ENCODE measurements at places on chromosomes 12 and 14. TPM values are rescaled to one million over a fixed set of nuclear protein-coding genes. Genes with fewer than 3 reads are reported as not detected.

DNA sequence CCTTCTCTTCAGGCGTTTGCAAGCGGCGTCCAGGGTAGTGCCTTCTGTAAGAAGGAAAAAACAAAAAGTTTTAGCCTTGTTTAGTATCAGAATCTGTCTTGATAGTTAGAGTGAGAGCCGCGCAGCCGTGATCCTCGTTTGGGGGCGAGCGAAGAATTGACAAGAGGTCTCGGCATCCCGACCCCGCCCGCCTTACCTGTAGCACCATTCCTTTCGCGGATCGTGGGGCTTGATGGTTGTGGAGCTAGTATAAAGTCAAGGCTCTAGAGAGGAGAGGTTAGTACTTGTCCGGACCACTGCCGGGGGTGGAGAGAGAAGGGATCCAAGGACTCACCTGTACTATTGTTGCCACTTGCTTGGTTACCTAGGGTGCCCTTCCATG, 494 bp downstream of the TMTC3 start:
- DNase-seq, result no peak

DNA sequence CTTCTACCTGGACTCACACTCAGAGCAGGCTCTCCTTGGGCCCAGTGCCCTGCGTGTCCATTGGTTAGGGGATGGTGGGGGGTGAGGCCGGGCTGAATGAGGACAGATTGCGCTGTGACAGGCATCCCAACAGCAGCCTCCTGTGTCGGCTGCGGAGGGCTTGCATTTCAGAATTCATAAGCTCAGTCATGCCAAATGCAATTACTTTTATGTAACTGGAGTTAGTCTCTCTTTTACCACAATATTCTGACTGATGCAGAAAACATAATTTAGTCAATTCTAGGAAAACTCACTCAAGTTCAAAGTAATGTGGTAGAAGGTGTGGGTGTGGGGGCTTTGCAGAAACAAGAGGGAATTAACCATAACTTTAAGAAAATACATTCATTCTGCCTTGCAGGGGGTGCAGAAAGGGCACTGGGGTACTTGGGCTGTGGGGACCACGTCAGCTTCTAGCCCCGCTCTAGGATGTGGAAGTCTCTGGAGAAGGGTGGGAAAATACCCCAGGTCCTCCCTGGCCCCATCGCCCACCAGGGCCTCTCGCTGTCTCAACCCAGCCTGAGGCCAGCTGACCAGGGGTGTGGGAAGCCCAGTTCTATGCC, 257.7 kb downstream of the ADGRD1 start:
- no peak for DNase-seq

DNA sequence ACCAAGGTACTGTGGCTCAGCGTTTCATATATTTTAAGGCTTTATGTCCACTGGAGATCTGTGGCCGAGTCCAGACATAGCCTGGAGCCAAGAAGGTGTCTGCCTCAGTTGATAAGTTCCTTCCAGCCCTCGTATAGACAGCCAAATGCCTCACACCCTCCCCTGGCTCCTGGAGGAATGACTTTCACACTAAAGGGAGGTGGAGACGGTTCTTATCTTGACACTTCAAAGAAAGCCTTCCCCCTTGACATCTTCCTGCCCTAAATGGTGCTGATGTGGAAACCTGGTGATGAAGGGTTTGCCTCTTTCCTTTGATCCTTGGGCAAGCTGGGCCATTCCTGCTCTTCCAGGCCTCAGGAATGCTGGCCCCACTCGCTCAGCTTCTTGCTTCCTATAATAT, 474.8 kb upstream of the TBX3 start:
- DNase-seq, result no peak

DNA sequence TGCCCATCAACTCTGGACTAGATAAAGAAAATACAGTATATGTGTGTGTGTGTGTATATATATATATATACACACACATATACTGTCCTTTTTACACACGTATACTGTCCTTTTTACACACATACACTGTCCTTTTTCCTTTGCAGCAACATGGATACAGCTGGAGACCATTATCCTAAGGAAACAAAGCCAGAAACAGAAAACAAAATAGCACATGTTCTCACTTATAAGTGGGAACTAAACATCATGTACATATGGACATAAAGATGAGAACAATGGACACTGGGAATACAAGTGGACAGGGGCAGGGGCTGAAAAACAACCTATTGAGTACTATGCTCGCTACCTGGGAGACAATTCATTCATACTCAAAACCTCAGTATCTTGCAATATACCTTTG, 23.7 kb downstream of the VDR start:
- no peak for DNase-seq

- no peak for DNase-seq
Observed at GRCh38 chr12:12635651-12636050, 24.0 kb downstream of the CREBL2 start.

DNA sequence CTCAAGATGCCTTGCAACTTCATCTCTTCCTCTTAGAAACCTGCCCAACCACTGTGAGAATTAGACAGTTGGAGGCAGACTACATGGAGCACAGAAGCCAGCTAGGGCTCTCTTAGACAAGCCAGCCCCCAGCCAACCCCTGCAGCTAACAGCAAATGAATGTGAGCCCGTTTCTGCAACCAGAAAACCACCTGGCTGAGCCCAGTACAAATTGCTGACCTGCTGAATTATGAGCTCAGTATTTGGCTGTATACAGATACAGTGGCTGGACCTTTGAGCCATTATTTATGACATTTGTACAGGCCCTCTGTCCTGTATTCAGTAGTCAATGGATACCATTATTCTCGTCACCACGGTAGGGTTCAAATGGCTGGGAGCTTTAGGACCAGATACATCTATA, 112.9 kb downstream of the TBX5 start:
- no peak for DNase-seq

DNA sequence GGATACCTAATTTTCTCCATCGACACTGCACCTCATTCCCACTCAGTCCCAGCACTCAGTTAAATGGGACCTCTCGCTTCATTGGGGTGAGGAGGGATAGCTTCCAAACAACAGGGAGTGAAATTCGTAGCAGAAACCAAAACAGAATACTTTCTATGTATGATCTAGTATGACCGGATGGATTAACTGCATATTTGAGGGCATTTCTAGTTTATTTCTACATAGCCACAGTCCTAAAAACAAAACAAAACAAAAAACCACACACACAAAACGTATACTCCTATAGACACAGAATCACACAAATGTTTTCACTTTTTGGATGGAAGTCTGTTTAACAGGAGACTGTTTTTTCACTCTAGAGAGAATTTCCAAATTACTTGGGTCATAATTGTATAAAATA, 307.5 kb upstream of the FKBP4 start:
- no peak for DNase-seq

HAL gene
- total RNA-seq, result 0.94 TPM

FLRT2 gene
- total RNA-seq, result not detected

ERP27 gene
- 14.9 TPM for total RNA-seq
